Fibroblast of skin of left quadriceps (primary cell): ENCODE measurements at places on chromosomes 6 and 20.

- DNase-seq, result no peak
Measured at GRCh38 chr6:118240878-118241528, 307.1 kb upstream of the PLN start.

DNA sequence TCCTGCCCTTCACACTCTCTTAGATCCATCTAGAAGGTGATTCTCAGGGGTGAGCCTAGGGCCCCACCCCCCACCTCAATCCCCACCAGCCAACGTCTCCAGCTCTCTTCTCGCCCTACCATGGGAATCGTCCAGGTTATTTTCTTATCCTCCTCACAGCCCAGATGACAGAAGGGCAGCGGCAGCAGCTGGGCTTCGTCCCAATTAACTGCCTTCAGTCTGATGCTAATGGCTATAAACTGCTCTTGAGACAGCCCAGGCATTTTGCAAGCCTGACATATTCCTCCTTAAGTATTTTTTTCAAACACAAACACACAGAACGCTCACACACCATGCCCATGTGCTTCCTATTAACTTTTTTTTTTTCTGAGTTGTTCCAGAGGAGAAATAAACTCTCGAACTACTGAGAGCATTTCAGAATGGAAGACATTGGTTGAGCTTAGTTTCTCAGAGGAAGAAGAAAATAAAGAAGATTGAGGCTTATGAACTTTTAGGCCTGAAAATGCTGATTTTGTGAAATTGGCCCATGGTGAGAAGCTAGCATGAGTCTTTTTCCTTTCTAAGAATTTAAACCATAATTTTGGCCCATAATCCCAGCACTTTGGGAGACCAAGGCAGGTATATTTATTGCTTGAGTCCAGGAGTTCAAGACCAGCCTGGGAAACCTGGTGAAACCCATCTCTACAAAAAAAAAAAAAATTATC, 124.6 kb downstream of the EYA2 start:
- DNase-seq, result peak; percentile 64

- DNase-seq, result no peak
Measured at GRCh38 chr6:15361197-15361596, 115.3 kb downstream of the JARID2 start.

DNA sequence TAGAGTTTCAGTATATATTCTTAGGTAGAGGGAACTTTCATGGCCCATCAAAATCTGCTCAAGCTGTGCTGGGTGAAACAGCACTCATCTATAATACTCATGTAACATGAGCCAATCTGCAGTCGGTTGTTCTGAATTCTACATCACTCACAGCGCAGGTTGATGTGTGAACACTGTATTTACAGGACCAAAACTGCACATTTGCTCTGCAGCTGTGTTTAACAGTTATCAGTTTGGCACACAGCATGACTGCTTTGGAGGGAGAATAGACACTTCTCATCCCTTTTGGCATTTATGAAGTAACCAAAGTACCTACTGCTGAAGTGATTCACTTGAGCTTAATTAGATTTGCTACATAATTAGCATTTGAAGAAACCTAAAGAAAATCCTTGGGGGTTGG, 225.1 kb downstream of the BCKDHB start:
- DNase-seq, result no peak

DNA sequence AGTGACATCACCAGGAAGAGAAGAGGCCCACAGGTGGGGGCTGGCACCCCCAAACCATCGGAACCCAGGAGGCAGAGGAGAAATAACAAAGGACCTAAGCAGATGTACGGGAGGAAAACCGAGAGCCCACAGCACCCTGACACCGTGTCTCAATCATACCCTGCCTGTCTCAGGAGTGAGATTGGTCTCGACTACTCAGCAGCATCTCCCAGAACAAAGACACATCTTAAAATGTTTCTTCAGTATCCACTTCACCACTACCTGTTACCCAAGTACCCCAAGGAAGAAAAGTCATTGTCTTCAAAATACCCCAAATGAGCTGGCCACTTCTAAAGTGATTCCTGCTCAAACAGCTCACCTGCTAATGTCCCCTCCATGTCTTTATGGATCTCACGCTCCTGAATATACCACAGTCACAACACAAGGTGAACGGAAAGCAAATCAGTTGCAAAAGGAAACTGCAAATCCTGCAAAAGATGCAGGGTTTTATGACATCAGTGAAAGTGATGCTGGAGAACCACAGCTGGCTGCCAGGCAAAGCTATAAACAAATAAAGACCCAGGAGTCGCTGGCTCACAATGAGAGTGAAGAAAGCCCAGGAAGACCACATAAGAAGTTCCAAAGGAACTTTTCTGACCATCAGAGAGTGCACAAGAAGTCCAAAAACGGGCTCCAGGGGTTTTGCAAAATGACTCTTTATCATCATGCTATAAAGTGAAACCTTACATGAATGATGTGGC, 44.1 kb downstream of the PREX1 start:
- DNase-seq, result no peak

DNA sequence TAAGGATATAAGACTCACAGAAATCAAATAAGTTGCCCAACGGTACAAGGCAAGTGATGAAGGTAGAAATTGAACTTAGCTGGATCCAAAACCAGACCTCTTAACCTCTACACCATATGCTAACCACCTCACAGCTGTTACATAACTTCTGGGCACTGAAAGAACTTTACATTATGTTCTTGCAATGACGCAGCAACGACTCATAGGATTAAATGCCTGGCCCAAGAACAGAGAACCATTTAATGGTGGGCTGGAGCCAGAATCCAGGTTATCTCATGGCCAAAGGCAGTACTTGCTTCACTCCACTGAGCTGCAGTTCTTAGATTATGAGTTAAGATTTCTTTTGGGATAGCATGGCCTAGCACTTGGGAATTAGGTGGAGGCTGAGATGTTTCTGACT, 4.4 kb downstream of the TRMT6 start:
- peak; percentile 35 for DNase-seq

GRCh38 chr6:44237021-44237812, 9.7 kb upstream of the HSP90AB1 start:
- DNase-seq, result peak; percentile 69

DNA sequence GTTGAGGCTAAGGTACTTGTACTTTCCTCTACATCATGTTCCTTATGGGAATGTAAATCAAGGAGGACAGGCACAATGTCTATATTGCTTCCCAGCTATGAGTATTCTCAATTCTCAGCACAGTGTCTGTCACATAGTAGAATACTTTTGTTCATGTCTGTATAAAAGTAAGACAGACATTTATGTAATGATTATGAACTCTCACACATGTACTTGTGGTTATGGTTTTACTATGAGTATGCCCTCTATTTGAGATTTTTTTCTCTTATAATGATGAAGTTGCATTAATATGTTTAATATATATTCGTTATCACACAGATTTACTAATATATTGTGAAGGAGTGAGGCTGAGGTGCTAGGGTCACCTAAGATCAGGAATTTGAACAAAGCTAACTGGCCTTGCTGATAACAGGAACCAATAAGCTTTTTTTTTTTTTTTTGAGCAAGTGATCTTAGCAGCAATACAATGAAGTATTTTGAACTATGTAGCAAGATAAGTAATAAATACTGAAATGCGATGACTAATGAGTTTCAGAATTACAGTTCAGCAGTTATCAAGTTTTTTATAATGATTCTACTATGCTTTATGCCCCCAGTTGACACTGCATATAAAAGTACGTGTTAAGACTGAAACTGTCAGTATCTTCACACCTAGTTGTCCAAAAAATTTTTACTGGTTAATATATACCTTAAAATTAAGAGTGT, 623.1 kb downstream of the HTR1B start:
- DNase-seq, result no peak

DNA sequence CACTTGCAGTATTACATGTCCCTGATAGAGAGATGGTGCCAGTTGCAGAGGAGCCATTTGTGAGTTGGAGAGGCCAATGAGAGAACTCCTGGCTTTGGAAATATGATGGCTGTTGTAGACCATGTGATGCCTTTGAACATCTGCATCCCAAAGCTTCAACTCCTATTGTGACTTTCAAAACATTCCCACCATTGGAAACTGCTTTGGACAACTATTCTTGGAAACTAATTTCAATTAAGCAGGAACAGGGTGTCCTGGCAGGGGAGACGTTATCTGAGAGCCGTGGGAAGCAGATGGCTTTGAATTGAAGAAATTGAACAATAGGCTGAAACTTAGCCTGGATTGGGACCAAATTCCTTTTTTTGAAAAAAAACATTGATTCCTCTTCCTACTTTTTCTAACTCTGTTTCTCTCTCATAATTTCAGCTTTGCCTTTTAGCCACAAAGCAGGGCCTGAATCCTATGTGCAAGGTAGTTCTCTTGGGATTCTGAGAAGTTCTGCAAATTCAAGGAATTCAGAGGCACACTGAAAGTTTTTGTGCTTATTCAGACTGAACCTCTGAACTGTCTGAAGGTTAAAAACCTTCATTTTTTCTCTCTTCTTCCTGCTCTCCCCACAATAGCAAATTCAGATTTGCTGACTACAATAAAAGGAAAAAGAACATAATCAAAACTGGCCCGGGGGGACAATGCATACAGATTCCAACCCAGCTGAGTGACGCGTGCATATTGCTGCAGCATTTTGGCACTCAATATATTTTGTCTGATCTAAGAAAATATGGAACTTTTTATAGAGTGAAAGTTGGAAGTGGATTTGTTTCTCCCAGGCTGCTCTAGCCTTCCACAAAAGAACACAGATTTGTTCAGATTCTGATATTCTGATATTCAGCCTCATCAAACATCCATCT, 720.4 kb upstream of the CHD6 start:
- DNase-seq, result no peak

DNA sequence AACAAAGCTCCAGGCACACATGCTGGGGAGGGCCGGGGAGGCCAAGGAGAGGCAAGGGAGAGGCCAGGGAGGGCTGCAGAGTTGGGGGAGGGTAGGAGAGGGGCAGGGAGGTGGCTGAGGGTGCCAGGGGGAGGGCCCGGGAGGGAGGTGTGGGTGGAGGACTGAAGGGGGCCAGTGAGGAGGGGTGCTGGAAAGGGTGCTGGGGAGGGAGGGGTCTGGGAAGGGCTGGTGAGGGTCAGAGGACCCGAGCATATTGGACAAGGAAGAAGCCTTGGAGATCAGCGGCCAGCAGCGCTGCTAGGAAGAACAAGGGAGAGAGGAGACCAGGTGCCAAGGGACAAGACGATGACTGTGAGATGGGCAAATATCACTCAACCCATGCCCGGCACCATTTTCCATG, 49.7 kb upstream of the GPR31 start:
- no peak for DNase-seq

- DNase-seq, result no peak
Measured at GRCh38 chr20:36183155-36183944, 28.8 kb downstream of the EPB41L1 start.

DNA sequence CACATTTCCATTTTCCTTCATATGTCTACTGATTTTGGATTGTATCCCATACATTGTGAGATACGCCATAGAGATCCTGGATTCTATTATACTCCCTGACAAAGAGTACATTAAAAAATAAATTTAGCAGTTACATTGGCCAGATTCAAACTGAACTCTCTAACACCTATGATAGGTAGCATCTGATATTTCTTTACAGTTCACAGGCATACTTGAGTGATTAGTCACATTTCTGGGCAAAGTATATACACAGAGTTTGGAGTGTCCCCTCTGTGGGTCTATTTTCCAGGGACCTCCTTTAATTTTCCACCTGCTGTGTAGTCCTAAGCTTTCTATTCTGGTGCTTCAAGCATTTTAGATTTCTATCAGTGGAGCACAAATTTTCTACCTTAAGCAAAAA, 96.4 kb downstream of the TBC1D32 start:
- DNase-seq, result no peak

DNA sequence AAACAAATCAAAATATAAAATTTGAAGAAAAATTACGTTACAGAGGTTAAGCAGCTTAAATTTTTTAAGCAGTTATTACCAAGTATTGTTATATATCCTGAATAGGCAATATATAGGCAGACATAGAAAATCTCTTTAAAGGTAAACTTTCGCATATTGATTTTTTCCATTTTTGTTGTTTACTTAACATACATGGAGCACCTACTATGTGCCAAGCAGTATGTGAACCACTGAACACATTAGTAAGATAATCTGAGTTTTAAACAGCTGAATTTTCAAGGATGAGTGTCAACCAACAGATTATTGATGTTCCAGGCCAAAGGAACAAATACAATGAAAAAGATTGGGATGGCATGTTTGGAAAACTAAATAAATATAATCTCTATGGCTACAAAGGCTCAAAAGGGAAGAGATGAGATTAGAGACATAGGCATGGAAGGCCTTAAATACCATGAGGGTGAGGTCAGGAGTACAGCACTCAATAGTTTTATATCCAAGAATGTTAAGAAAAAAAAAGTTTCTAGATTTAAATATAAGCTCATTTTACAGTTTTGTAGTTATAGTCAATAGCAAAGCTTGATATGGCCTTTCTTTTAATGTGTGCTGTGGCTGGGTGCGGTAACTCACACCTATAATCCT, 277.5 kb downstream of the PTPRK start:
- DNase-seq, result peak; percentile 21

GRCh38 chr20:10328897-10329255, 105.1 kb downstream of the MKKS start:
- no peak for DNase-seq

DNA sequence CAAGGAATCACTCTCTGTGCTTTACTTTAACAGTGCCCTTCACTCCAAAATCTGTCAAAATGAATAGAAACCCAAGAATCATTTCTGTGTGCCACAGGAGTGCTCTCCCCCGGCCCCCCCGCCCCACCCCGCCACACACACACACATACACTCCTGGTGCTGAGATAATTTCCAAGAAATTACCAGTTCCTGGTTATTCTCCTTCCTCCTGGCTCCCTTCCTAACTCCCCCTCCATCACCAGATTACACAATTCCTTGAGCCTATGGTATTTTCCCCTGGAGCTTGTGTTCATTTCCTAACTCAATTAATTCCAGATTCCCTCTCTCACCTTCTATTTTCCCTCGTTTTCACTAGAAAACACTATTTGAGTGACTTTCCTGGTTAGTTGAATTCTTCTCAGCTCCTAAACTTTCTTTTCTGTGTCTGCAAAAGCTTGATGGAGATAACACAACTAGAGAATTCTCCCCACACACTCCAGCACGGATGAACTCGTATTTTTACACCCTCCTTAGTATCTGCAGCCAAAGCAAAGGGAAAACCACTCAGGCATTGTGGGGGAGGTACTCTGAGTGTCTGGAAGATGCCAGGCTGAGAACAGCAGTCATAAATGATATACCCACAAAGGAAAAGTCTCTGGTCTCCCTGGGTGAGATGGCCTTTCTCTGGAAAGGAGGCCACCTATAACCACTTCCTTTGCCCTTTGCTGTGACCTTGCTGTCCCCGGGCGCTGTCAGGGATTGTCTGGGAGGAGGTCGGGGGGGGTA, 1.9 kb upstream of the SLC24A3 start:
- DNase-seq, result peak; percentile 62

- DNase-seq, result no peak
Measured at GRCh38 chr20:25541676-25542075, 43.7 kb downstream of the NINL start.

DNA sequence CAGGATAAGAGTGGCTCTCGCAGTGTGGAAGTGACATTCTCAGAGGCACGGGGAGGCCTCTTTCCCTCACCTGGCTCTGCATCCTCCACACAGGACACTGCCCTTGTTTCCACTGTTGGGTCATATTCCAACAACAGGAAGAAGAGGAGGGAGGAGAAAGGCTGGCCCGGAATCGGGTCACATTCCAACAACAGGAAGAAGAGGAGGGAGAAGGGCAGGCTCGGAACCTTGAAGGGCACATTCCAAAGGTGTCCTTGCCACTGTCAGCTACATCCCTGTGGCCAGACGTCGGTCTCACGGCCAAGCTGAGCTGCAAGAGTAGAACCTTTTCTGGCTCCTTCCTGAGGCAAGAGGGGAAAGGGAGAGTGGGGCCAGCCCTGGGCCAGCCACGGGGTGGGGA, 25.4 kb downstream of the CHRNA4 start:
- DNase-seq, result no peak

- no peak for DNase-seq
Measured at GRCh38 chr6:160781298-160781697, 79.3 kb downstream of the PLG start.

GRCh38 chr20:49668181-49668877, 45.3 kb downstream of the B4GALT5 start:
- no peak for DNase-seq
